Germinal center (tissue), 1 donor: ENCODE measurements at places on chromosomes 6 and 20.

- no peak for DNase-seq
Observed at GRCh38 chr20:16541226-16541625, 32.0 kb downstream of the KIF16B start.

DNA sequence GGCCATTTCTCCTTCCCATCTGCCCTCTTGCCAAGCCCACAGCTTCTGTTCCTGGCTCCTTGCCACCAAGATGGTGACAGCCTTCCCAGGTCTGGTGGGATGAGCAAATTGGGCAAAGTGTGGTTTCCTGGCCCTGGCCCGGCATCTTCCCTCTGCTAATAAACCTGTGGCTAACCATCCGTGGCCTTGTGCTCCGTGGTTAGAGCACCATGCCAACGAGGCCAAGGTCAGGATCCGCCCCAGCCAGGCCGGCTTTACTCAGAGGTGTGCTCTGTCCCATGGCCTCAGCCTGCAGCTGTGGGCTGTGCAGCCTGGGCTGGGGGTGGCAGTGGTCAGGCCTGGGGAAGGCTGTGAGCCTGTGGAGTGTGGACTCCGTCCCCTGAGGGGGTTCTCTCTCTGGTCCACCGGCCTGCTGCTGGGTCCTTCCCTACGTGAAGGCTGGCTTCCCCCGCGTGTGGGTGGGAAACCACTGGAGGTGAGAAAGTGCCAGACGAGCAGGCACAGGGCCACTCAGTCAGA, 117.4 kb downstream of the VEGFA start:
- no peak for DNase-seq

- DNase-seq, result no peak
Observed at GRCh38 chr6:44100088-44100550, 27.1 kb downstream of the MRPL14 start.

DNA sequence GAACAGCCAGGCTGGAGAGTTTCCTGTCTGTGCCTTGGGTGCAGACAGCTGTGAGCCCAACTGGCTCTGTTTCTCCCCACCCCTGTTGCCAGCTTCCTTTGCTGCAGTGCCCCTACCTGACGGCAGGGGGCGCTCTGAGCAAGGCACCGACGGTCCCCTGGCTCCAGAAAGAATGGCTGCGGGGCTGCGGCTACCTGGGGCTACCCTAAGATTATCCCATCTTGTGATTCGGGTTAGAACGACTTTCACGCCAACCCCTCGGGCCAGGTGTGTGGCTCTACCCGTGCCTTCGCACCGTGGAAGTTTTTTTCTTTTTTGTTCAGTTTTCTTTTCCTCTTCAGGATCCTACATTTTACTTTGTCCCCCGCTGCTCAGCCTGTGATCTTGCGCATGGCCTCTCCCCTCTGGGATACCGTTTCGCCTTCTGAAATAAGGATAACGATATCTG, 33.4 kb upstream of the AAR2 start:
- DNase-seq, result peak; percentile 86

DNA sequence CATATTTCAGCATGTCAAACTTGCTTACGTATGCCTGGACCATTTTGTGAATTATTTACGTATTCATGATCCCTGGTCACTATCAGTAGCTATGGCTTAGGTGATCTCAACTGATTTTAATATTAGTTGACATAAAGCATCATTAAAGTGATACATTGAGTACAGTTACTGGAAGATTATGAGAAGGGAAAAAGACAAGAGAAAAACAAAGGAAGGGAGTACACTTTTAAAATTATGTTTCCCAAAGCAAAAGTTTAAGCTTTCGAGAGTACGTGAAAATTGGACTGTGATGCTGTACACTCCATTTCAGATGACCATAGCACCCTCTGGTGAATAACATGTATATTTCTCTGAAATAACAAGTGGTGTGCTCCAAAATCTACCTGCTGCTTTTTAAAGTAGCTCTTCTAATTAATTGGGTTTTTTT, 215.0 kb upstream of the HSF2 start:
- no peak for DNase-seq

DNA sequence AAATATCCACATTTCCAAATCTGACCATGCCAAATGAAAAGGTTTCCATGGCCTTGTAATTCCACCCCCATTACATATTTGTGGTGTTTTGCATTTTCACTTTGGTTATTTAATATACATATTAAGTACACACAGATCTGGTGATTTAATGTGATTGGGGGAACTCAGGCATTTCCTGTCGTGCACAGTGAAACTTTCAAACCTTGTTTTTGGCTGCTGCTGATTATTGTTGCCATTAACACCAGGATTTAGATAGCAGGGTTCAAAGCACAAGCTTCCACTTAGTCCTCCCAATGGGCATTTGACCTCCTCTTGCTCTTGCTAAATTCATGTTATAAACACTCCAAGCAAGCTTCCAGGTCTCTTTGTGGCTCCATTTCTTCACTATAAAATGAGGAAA, 166.5 kb downstream of the SOBP start:
- no peak for DNase-seq

DNA sequence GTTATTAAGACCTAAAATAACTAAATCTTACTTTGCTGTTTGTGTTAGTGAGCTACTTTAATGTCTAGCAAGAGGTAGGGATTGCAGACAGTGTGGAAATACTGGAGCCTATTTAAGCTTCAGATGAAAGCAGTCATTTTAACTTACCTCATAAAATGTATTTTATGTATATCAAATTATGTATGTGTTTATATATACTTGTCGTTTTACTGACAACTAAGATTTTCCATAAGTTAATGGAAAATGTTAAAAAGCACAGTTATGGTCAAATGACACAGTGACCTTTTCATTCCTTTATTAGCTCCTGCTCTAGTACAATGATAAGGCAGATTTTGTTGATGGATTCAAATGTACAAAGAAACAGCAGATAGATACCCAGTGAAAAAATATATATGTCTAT, 34.6 kb downstream of the QKI start:
- no peak for DNase-seq

DNA sequence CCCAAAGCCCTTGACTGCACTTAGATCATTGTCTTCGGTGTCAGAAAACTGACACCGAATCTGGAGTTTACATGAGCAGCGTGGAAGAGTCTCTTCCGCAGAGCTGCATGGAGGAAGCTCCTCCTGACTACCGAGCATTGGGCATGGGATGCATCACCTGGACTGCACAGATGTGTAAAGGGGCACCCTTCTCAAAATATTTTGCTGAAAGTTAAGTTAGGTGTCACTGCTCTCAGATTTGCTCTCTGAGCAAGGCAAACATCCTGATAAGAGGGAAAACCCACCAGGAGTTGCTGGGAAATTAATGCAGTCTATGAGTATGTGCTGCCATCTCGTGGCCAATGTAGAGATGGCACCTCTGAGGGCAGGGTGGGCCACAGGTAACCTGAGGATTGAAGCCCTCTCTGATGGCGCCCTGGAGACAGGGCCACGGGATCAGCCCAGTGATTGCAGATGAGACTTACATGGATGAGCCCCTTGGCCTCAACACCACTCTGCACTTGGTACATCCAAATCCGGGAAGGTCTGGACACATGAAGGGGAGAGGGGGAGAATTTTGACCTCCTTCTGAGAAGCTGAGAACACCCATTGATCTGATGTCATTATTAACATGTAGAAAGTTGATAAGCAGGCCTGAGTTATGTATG, 129.9 kb downstream of the LPA start:
- DNase-seq, result peak; percentile 47

GRCh38 chr20:50283922-50284810, 93.5 kb downstream of the CEBPB start:
- DNase-seq, result peak; percentile 19

- DNase-seq, result no peak
Observed at GRCh38 chr6:43710576-43710975, 23.0 kb upstream of the MRPS18A start.
